Central memory CD8-positive, alpha-beta T cell (primary cell): ENCODE measurements at places on chromosomes 5 and 9.

- H3K27me3 ChIP-seq, result peaks cover 87% of the 10 kb centered on the region
- H3K4me1 ChIP-seq, result no peaks in the 10 kb centered on the region
- DNase-seq, result no peak
These were observed 115.1 kb upstream of the DAP start for GRCh38 chr5:10876006-10876744.

DNA sequence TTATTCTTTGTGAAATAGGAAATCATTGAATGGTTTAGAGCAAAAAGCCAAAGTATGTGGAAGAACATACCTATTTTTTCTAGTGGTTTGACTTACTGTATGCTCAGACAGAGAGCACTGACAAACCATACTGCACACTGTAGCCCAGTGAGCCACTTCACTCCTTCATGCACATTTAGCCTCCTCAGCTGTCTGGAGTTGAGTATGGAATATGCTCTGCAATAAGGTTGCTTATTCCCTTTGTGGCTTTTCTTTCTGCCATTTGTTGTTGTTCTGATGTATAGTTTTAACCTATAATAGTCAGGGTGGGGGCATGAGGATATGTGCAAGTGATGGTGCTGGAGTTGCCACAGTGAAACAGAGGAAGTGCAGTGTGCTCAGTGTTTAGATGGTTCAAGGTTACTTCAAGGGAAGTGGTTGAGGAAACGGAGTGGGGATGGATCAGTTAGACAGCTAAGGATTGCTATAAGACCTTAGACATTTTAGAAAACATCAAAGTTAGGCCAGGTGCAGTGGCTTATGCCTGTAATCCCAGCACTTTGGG lies 100.7 kb downstream of the CDC42SE2 start:
- H3K27me3 ChIP-seq, result no peaks in the 10 kb centered on the region
- DNase-seq, result no peak
- peaks cover 78% of the 10 kb centered on the region for H3K4me1 ChIP-seq
- H3K36me3 ChIP-seq, result peaks cover 52% of the 10 kb centered on the region

DNA sequence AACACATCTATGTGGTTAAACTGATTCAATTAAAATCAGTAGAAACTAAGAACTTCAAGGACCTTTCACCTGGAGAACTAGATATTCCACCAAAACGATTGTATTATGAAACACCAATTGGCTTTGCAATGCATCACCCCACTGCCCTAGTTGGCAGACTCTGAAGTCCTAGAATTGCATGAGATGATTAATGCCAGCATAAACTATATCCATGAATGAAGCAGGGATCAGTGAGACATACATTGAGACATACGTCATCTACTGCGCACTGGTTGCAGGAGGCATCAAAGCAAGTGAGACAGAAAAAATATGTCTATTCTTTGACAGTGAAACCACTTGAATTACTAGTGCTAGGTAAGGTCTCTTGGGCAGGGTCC lies 9.7 kb upstream of the ZNF354A start:
- H3K36me3 ChIP-seq, result no peaks in the 10 kb centered on the region
- no peak overlapping the region for H3K4me3 ChIP-seq
- no peak overlapping the region for H3K27ac ChIP-seq
- no peak for DNase-seq
- H3K27me3 ChIP-seq, result peaks cover 72% of the 10 kb centered on the region

DNA sequence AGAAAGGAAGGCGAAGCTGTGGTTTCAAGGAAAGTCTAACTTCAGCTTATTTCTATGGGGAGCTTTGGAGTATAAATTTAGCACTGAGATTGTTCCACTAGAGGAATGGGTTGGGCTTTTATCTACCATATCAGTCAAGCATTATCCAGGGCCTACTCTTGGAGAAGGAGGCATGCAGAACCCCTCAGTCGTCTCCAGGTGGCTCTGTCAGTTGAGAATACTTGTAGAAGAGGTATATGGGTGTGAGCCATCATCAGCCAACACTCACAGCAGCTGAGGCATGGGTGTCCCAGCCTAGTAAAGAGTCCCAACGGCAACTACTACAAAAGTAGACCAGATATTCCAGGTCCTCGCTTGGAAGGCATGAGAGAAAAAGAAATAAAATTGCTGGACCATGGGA lies 548.5 kb upstream of the GRAMD2B start:
- H3K4me1 ChIP-seq, result no peaks in the 10 kb centered on the region
- peaks cover 2% of the 10 kb centered on the region for H3K36me3 ChIP-seq
- H3K27ac ChIP-seq, result no peak overlapping the region
- DNase-seq, result no peak

DNA sequence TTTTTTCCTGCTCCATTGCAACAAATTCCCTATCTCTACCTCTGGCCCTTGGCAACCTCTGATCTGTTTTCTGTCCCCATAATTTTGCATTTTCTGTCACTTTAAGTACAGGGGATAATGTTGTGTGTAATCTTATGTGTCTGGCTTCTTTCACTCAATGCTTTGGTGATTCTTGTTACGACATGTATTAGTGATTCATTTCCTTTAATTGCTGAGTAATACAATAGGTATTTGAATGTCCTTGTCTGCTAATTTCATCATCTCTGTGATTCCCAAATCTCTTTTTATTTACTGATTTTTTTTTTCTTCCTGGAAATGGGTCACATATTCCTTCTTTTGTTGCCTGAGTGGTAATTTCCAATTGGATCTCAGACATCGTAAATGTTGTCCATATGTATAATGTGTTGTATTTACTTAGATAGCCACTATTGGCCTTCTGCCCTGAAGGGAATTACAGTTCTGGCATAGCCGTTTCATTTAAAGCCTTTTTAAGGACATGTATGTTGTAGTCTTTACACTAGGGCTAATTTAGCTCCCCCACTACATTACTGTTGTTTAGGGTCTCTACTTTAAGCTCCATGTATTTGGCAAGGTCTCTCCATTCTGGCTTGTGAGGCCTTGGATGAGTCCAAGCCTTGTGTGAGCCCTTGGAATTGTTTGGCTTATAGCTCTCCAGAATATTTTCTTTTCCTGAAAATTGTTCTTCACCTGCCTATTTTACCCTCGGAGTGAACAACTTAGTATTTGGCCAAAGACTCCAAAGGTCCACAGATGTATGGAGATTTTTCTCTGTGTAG lies 683.8 kb downstream of the LRRC70 start:
- no peaks in the 10 kb centered on the region for H3K4me1 ChIP-seq
- no peaks in the 10 kb centered on the region for H3K36me3 ChIP-seq
- no peaks in the 10 kb centered on the region for H3K27me3 ChIP-seq
- no peak for DNase-seq

DNA sequence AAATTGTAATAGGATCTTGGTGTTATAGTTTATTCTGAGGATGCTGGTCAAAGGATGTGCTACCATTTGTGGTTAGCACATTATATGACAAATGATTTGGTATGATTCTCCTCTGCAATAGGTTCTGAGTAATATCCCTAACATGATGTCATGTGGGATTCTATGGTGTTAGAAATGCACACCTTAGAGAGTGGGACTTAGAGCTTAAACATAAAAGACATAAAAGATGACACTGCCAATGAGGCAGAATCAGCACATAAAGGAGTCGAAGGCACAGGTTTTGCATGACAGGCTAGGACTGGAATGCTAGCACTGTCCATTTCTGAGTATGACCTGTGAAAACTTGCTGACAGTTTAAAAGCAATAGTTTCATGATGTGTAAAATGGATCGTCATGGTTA lies 100.4 kb downstream of the OSTF1 start:
- H3K36me3 ChIP-seq, result peaks cover 3% of the 10 kb centered on the region
- no peak overlapping the region for H3K4me3 ChIP-seq
- H3K4me1 ChIP-seq, result peaks cover 17% of the 10 kb centered on the region
- no peak for DNase-seq
- no peak overlapping the region for H3K27ac ChIP-seq
- H3K27me3 ChIP-seq, result no peaks in the 10 kb centered on the region
